T-helper 17 cell (primary cell): ENCODE measurements at places on chromosomes 7 and 10.

DNA sequence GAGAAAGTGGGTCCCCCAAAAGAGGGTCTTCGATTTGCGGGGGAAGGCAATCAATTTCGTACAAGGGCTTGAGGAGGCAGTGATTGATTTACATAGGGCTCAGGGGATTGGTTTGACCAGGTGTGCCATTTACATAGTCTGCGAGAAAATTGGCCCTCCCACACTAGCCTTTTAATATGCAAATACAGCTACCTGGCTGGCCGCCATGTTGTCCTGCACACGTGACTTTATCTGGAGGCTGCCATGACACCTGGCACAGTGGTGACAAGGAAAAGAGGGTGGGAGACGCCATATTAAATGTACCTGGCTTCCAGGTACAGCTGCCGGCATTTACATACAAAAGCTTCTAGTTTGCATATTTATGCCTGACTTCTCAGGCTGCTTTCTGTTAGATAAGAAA is 1577.2 kb upstream of the LRRTM3 start:
- DNase-seq = no peak

- no peak for DNase-seq
Measured at GRCh38 chr10:26391701-26392695, 46.1 kb upstream of the APBB1IP start.

DNA sequence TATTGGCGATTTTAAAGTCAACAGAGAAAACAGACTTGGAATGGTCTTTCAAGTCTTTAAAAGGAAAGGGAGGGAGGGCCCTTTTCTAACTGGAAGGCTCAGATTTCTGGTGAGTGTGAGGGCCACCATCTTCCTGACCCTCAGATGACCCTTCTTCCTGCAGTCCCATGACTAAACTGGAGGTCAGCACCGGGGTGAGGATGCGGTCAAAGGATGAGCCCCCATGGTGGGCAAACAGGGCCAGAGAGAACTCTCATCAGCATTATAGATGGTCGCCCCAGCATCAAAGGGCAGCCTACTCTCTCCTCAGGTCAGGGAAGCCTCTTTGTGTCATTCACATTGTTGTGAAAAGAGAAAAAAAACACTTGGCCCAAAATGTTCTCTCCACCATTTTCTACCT is 219.2 kb downstream of the LRMDA start:
- DNase-seq = no peak

DNA sequence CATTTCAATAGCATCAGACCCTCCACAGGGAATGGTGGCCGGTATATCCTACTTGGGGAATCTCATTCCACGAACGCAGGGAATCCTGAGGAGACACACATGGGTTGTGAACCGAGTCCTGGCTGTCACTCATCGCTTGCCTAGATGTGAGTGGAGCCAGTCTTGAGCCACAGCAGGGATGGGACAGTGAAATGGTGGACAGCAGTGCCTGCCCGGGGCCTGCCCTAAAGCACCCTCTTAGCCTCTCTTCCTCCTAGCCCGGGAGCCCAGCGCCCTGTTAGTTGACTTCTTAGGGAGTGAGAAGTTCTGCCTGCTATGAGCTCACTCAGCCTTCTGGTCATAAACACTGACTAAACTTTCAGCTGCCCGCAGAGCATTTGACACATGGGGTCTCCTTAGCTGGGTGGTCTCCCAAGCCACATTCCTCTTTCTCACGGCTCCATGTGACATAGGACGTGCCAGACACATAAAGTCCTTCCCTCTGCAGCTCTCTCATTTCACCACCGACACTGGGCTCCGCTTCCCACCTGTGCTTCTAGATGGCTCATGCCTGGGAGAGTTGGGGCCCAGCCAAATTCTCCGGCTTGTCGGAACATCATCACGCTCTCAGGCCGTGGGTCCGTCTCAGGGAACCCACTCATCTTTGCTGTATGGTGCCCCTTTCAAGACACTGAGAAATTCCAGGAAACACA is 60.9 kb downstream of the TCERG1L start:
- no peak for DNase-seq

- no peak for DNase-seq
Measured at GRCh38 chr10:66144016-66144415, 781.8 kb upstream of the LRRTM3 start.

DNA sequence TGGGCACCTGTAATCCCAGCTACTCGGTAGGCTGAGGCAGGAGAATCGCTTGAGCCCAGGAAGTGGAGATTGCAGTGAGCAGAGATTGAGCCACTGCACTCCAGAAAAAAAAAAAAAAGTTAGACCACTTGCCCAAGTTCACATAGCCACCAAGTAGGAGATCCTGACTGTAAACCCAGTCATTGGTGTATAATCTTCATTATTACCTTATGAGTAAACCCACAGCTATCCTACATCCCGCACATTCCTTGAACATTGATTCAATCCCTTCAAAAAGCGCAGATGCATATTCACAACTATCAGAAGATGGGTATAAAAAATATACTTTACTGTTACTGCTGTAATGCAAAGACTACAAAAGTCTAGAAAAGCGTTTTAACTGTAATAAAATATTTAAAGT is 512.9 kb downstream of the SUGCT start:
- DNase-seq = no peak

- DNase-seq = no peak
Measured at GRCh38 chr7:80334196-80334595, 177.7 kb downstream of the GNAT3 start.

GRCh38 chr10:32687546-32687945 is 241.6 kb downstream of the CCDC7 start:
- no peak for DNase-seq

GRCh38 chr7:26065652-26066051 is 86.3 kb upstream of the NFE2L3 start:
- no peak for DNase-seq

DNA sequence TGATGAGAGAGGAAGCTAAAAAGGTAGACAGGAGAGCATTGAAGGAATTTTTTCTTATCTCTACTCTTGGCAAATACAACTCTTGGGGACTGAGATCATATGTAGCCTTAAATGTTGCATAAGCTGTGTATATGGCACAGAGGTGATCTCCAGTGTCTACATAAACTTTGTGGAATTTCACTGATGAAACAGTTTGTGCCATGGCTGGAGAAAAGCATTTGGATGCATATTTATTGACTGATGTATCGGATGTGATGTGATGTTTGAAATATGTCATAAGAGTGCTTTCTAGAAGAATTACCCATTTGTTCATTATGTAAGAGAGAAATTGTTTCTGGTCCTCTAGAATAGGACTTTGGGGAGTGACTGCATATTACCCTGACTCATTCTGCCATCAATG is 244.9 kb upstream of the LRRTM3 start:
- no peak for DNase-seq

- DNase-seq = no peak
Measured at GRCh38 chr7:121330053-121330833, 1.4 kb downstream of the WNT16 start.

DNA sequence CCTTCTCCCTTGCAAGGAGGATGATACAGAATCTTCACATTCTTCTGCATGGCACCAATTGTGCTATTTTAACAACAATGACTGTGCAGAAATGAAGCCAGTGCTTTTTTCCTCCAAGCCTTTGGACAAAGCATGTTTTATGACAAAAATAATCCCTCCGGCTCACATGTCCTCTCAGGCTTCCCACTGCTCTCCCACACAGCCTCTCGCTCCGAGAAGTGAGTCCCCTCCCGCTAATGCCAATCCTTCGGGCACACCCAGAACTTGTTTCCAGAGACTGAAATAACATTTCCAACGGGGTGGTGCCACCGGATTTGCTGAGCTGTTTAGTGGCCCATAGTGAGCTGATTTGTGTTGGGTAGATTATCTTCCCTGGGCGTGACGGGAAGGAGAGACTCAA is 35.8 kb downstream of the RBM17 start:
- no peak for DNase-seq

DNA sequence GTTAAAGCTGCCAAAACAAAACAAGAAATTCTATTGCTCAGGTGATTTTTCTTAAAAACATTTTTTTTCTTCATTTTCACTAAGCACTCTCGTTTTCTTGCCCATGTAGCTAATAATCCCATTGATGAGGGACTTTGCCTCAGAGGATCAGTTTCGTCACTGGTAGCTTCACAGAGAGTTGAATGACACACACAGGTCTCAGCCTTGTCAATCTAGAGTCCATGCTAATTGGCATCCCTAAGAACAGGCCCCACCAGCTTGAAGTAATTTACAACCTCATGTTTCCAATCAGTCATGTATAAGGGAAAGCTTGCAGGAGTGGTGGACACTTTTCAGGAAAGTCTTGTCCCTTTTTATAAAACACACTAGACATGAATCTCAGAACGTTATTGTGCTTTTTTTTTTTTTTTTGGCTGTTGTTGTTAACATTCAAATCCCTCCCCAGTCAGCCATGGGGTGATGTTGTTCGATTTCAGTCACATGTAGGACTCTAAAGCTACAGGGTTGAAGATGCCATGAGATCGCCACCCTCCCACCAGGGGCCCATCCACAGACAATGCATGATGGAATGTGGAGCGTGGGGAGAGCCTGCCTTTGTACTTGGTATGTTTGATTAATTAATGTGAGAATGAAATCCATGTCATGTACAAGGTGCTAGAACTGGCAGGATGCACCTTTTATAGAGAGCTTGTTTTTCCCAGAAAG is 232.4 kb upstream of the FZD8 start:
- DNase-seq = no peak
